Left renal pelvis (tissue), 4 donors: ENCODE measurements at places on chromosomes 7 and 10.
A peak's percentile ranks its signal among the peaks of the same experiment; 100 is the strongest.

DNA sequence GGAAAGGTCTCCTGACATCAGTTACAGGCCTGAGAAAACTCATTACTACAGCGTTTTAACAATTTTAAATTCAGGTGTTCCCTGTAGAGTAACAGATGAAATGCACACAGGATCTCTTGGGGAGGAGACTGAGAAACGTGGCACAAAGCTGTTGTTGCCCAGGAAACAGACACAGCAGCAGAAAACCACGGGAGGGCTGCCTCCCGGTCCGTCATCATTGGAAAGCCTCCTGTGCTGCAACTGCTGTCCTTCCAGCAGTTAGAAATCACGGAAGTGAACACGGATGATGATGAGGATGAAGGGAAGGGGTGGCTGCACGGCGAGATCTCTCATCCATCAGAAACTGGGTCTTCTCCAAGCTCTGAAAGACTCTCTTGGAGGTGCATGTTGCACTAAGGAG lies 94.6 kb upstream of the RNF32 start:
- DNase-seq = no peak

GRCh38 chr7:25777969-25778708 lies 373.9 kb upstream of the NFE2L3 start:
- no peak for DNase-seq

- peak; percentile 50 for DNase-seq
Observed at GRCh38 chr10:104824380-104825006, 183.4 kb downstream of the SORCS3 start.

- DNase-seq = no peak
Observed at GRCh38 chr10:124062390-124062789, 31.0 kb downstream of the CHST15 start.

- DNase-seq = peak; percentile 27
Observed at GRCh38 chr7:99928994-99929729, at the start of gene GJC3. TSS of gene GJC3 (minus strand) at chr7:99929620. CDS start at chr7:99929620, 0 bp downstream.

DNA sequence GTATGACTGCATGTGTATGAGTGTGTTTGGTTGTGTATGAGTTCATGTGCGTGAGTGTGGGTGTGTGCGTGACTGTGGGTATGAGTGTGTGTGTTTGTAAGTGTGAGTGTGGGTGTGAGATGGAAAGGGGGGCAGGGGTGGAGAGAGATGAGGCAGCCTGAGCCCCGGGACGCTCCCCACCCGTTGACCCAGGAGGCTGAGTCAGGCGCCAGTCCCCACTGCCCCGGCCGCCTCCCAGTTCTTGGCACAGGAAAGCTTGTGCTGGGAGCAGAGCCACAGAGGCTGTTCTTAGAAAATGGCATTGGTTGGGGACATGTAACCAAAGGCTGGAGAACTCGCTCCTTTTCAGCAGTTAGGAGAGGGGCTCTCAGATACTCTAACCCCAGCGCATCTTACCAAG lies 27.8 kb upstream of the NUB1 start:
- DNase-seq = no peak
